ENCODE measurements at places on chromosomes 7 and 10.

DNA sequence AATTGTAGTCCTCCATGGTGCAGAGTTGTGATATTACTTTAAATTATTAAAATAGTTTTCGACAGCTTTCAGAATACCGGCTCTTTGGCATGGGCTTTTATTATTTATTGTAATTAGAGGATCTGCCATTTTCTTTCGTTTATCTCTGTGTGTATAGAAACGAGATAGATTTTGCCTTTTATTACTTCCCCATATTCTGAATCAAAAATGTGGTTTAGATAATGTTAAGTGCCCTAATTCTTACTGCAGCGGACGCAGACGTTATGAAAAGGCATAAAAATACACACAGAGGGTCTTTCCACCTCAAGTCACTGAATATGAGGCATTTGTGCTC, 1.9 kb upstream of the ARID5B start:
- DNase-seq = no peak

- no peak for DNase-seq
These were observed 17.3 kb upstream of the ARL4A start for GRCh38 chr7:12670000-12670729.

DNA sequence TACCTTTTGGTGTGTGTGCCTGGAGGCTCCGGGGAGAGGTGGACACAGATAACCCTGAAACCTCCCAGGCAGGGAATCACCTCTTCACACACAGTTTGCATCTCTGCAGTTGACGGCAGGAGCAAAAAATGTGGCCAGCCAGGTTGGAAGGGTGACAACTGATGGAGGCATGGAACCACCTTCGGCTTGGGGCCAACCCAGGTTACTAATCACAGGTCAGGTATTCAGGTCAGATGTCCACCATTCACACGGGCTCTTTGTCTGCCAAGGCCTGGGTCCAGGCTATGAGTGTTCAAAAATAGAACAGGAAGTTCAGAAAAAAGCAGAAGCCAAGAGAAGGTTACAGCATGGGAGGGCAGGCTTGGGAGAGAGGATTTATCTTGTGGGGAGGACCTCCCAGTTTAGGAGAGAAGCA, 137.2 kb upstream of the EFCAB10 start:
- DNase-seq = no peak

- DNase-seq = no peak
These were observed 6.4 kb upstream of the SFTPA1 start for GRCh38 chr10:79604294-79604693.

DNA sequence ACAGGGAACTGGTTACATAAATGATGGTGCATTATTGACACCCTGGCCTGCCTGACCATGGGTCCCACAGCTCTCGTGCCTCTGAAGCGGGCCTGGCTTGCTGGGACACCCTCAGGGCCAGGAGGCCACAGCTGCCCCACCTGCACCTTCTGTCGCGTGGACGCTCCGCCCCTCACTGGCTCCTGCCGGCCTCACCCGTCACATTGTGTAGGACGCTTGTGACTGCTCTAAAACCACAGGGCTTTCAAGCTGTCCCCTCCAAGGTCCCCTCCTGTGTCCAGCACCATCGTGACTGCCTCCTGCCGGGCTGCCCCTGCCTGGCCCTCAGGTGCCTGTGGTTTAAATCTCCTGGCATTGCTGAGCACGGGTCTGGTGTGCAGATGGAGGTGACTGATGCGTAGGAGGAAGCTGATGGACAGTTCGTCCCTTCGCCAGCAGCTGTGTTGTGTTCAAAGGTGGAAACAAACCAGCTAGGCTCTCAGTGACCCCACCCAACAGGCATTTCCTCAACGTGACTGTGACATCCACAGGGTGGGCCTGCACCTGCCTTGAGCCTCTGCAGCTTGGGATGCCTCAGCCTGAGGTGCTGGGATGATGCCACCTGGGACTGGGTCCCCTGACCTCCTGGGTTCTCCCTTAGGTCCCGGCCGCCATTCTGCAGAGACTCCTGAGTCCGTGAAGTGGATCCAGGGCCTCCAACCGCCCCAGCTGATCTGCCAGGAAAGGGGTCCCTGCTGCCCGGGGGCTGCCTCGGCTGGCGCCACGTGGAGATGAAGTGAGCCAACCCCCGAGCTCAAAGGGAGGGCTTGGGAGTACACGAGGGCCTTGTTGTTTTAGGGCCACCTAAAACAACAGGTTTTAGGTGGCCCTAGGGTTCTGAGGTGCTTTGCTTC, 148.5 kb downstream of the WDR37 start:
- DNase-seq = no peak

GRCh38 chr10:31129880-31130405, 98.3 kb upstream of the ZNF438 start:
- no peak for DNase-seq

- no peak for DNase-seq
These were observed 606.9 kb downstream of the SORCS3 start for GRCh38 chr10:105247831-105248499.

- no peak for DNase-seq
These were observed 4.4 kb downstream of the DNAJC30 start for GRCh38 chr7:73678862-73679261.

- no peak for DNase-seq
These were observed 18.4 kb upstream of the EXOC6 start for GRCh38 chr10:92829786-92830377.

DNA sequence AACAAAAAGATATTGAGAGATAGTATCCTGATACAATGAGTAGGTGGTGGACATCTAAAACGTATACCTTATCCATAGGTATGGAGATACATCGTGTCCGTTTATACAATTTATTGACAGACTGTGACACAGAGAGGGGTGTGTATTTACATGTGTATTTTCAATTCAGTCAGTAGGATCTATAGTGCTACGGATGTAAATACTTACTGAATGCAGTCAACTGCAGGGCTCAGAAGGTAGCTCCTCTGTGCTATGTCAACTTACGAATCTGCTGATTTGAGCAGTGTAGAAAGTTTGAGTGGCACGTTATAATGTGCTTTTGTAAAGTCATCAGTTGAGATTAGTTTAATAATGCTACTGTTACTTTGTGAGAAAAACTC, 626 bp downstream of the ZNF804B start:
- DNase-seq = no peak

DNA sequence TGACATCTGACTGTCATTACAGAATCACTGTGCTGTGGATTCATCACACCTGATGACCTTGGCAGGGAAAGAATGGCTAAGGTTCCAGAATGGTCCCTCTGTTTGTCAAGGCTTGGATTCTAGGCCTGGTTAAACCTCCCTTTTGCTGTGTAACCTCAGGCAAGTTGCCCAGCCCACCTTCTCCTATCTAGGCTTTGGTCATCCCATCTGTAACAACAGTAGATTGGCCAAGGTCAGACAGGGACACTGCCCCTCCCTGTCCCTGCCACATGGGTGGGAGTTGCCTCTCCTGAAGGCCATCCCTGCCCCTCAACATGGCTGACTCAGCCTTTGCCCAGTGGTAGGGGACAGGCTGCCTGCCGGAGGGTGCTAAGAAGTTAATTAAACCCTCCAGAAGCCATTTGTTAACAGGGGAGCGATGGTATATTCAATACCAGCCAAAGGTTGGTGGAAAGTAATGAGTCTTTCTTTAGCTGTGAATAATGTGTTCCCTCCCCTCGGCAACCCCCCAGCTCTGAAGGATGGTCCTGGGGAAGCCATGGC, 149.8 kb upstream of the PCBD1 start:
- DNase-seq = no peak

All from NCI-H1694 treated with DMSO at 0.1 percent for 48 hours (cell line).